ENCODE measurements at places on chromosomes 4 and X.

GRCh38 chr4:10960389-10960788 lies 275.8 kb upstream of the CLNK start:
- no peak for DNase-seq

DNA sequence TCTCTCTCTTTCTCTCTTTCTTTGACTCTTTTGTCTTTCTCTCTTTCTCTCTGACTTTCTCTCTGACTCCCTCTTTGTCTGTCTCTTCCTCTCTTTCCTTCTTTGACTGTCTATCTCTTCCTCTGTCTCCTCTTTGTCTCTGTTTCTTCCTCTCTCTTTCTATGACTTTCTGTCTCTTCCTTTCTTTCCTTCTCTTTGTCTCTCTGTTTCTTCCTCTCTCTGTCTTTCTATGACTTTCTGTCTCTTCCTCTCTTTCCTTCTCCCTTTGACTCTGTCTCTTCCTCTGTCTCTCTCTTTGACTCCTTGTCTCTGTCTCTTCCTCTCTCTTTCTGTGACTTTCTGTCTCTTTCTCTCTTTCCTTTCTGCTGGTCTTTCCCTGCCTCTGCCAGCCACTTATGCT lies 38.7 kb downstream of the HNRNPD start:
- no peak for DNase-seq

- no peak for DNase-seq
Measured at GRCh38 chrX:45852884-45853283, 652.2 kb upstream of the DIPK2B start.

DNA sequence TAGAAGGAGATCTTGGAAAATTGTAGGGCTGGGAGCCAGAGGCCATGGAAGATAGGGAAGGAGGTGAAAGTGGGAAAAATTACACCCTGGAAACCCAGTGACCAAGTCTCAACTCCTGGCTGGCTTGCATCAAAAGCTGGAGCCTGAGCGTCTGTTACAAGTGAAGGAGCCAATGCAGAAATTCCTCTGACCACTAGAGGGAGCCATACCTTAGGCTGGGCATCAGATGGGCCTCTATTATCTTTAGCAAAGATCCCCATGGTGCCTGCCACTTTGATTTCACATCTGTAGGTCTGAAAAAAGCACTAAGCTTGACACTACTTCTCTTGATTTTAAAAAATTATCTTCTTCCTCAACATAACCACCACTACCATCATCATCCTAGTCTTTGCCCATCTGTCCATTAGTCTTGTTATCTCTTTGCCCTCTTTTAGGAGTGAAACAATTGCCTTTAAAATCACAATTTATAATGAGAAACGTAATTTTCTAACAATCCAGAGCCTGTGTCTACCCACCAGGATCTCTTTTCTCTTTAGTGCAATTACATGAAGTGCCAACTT lies 62.9 kb downstream of the ANAPC4 start:
- DNase-seq, result peak; percentile 80

GRCh38 chr4:3220476-3221183 lies 28.3 kb upstream of the MSANTD1 start:
- DNase-seq, result no peak

GRCh38 chr4:152729466-152729865 lies 49.7 kb upstream of the TMEM154 start:
- no peak for DNase-seq

GRCh38 chr4:183469285-183469684 lies 24.8 kb downstream of the CDKN2AIP start:
- DNase-seq, result no peak

DNA sequence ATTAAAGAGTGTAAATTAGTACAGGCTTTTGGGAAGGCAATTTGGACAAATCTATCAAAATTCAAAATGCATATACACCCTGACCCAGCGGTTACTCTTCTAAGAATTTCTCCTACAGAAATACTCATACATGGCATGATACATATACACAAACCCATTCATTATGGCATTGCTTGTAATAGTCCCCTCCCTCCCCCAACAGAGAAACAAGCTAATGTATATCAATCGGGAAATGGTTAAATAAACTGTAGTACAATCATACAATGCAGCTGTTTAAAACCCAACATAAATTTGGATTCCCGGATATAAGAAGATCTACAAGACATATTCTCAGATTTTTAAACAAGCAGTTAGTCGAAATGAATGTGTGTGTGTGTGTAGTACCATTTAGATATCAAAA lies 808 bp downstream of the HUWE1 start:
- DNase-seq, result no peak

GRCh38 chrX:48083212-48083611 lies 11.8 kb upstream of the ZNF630 start:
- peak; percentile 70 for DNase-seq

GRCh38 chr4:129371926-129372325 lies 276.0 kb downstream of the C4orf33 start:
- DNase-seq, result no peak

- DNase-seq, result no peak
Measured at GRCh38 chr4:54645830-54646229, 11.9 kb upstream of the KIT start.

DNA sequence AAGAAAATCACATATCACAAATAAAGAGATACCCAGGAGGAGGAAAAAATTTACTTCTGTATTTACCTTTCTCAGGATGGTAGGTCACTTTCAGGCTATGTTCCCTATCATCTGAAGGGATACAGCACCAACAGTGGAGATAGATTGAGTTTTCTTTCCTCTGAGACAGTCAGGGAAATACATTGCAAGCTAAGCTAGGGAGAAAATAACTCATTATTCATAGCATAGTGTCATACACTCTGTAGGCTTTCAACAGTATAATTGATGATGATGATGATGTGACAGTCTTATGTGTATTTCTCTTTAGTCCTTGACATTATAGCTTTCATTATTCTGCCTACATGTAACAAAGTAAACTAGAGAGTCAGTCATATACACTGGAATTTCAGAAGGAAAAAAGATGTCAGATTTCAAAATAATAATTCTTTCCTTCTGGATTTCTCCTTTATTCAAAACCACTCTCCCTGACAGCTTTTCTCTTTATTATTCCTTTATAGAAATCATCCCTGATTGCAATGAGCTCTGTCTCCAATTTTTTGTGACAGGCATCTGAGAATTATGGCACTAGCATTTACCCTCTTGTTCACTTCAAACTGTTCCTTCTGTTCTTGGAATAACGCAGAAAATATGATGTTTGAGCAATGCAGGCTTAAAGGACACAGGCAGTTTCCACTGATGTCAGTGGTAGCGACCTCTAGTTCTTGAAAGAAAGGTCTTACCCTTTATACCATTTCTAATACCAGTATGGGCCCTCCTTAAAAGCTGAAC lies 169.1 kb upstream of the EPHA5 start:
- no peak for DNase-seq

DNA sequence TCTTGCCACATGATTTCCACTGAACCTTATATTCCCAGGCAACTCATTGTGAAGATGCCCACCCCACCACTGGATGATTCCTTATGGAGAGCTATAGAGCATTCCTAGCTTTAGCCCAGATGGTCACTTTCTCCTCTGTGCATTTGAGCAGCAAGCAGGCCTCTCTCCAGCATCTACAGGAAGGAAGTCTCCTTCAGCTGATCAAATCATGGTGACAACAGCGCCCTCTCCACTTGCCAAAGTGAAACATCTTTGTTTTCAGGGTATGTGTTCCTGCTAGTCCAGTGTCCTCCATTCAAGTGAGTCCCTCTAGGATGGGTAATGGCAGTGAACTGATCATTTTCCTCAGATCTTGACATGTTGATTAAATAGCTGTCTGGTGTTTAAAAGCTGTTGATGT lies 10.9 kb upstream of the SYTL5 start:
- DNase-seq, result no peak

GRCh38 chr4:40316333-40316781 lies 18.8 kb upstream of the CHRNA9 start:
- DNase-seq, result no peak

GRCh38 chr4:55253948-55254593 lies 92.0 kb upstream of the SRD5A3 start:
- no peak for DNase-seq

DNA sequence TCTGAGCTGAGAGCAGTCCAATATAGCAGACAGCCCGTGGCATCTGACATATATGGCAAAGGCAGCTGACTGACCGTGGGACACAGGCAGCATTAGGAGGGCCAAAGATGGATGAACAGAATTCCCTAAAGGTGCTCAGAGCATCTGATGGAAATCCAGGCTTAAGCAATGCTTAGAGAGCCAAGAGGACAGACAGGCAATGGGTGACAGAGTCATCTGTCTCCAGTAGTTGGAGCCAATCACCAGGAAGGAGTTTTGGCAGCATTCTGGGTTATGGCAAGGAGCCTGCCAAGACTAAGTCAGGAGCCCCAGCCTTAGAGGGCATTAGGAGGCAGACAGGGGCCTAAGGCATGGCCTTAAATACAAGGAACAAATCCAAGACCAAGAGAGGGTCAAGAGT lies 153.3 kb upstream of the USP9X start:
- no peak for DNase-seq

- DNase-seq, result no peak
Measured at GRCh38 chrX:119272882-119273419, 36.9 kb downstream of the PGRMC1 start.

- DNase-seq, result no peak
Measured at GRCh38 chr4:34412911-34413310, 1831.4 kb downstream of the ARAP2 start.

- DNase-seq, result no peak
Measured at GRCh38 chr4:108116423-108117168, 52.1 kb downstream of the LEF1 start.

GRCh38 chr4:158903079-158903456 lies 134.2 kb downstream of the FNIP2 start:
- no peak for DNase-seq

GRCh38 chr4:182143822-182144625 lies 99.2 kb upstream of the TENM3 start:
- DNase-seq, result no peak

DNA sequence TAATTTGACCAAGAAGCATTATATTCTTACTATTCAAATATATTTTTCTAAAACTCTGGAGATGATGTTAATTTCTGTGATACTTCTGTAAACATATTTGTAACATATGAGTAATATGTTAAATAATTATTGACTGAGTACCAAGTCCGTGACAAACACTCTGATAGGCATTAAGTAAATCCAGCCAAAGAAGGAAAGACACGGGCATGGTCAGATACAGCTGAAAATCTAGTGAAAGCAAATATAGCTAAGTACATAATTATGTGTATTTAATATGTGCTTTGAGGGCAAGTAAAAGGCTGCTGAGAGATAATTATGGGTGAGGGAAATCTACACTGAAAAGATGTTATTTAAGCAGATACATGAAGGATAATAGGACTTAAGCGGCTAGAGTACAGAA lies 1263.6 kb upstream of the ADGRL3 start:
- DNase-seq, result no peak

GRCh38 chr4:175127314-175127713 lies 209.2 kb downstream of the ADAM29 start:
- no peak for DNase-seq

- no peak for DNase-seq
Measured at GRCh38 chr4:141899541-141899940, 263.2 kb downstream of the IL15 start.

DNA sequence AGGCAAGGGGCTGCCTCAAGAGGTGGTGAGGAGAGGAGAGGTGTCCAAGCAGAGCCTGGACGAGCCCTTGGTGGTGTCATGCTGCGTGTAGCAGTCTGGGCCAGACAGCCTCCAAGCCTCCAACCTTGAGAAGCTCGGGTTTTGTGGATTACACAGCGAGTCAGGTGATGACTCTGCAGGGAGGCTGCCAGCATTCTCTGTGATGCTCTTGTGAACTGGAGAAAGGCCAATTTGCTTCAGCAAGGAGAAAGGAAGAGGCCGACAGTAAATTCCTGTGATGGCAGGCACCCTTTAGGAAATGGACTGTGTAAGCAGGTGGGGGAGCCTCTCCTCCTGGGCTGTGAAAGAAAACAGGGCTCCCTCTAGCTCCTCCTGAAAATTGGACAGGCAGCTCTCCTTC lies 36.0 kb upstream of the CD99L2 start:
- no peak for DNase-seq

GRCh38 chr4:184168406-184169019 lies 49.2 kb downstream of the ENPP6 start:
- DNase-seq, result peak; percentile 65

GRCh38 chr4:76470064-76470463 lies 35.0 kb downstream of the SHROOM3 start:
- no peak for DNase-seq

- DNase-seq, result no peak
Measured at GRCh38 chrX:118968031-118968430, 6.4 kb upstream of the LONRF3 start.

- DNase-seq, result no peak
Measured at GRCh38 chr4:153239409-153239808, 35.2 kb downstream of the TRIM2 start.

DNA sequence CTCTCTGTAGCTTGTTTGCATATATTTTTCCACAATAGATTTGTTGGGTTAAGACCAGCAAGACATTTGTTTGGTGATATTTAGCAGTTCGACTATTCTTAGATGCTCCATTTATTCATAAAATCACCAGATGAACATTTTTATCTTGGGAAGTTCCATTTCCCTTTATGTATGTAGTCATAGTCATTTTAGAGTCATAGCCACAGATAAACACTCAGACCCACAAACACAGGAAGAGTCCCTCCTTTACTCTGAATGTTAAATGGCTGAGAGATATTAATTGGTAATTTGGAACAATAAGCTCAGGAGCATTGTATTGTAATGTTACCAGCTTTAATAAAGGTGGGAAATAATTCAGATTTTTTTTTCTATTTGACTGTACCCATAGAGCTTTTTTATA lies 1608.7 kb downstream of the STIM2 start:
- no peak for DNase-seq

- peak; percentile 55 for DNase-seq
Measured at GRCh38 chr4:39032218-39033085, at the start of gene TMEM156. TMEM156 (minus strand) TSS chr4:39032409; CDS start chr4:39032313, 96 bp downstream.

DNA sequence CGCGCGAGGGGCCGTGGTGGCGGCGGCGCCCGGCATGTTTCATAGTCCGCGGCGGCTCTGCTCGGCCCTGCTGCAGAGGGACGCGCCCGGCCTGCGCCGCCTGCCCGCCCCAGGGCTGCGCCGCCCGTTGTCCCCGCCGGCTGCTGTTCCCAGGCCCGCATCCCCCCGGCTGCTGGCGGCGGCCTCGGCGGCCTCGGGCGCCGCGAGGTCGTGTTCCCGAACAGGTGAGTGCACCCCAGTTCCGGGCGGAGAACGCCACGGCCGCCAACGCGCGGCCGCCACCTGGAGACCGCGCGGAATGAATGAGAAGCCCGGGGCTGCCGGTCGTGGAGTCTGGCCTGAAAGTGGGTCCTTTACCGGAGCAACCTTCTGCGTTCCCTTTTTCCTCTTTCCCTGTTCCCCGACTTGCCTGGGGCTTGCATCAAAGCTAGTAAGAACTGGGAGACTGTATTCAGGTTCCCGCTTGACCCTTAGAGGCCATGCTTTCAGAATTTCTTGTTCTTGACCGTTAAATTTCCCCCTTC lies 429 bp downstream of the NOCT start:
- peak; percentile 66 for DNase-seq

DNA sequence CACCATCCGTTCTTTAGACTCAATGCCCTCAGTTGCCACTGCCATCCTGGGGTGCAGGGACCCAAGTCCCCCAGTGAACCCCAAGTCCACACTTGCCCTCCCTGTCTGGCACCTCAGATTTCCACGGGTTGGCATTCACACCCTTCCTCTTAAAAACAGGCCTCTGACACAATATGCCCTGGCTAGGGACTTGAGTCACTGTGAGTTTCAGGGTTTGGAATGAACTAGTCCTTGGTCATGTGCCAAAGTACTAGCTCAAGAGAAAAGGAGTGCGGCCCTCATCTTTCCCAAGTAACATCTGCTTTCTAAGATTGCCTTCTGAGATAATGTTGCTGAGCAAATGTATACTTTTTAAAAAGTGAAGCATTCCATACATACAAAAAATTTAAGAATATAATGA lies 134.0 kb downstream of the MID1 start:
- no peak for DNase-seq

Measured in germinal center (tissue), 1 donor.